ENCODE measurements at places on chromosomes 3 and 15.
A peak's percentile ranks its signal among the peaks of the same experiment; 100 is the strongest.

- DNase-seq = peak; percentile 70
These were observed 89.0 kb downstream of the IQSEC1 start for GRCh38 chr3:12984023-12984823.

GRCh38 chr15:59723687-59724346 lies 34.7 kb upstream of the BNIP2 start:
- DNase-seq = no peak

DNA sequence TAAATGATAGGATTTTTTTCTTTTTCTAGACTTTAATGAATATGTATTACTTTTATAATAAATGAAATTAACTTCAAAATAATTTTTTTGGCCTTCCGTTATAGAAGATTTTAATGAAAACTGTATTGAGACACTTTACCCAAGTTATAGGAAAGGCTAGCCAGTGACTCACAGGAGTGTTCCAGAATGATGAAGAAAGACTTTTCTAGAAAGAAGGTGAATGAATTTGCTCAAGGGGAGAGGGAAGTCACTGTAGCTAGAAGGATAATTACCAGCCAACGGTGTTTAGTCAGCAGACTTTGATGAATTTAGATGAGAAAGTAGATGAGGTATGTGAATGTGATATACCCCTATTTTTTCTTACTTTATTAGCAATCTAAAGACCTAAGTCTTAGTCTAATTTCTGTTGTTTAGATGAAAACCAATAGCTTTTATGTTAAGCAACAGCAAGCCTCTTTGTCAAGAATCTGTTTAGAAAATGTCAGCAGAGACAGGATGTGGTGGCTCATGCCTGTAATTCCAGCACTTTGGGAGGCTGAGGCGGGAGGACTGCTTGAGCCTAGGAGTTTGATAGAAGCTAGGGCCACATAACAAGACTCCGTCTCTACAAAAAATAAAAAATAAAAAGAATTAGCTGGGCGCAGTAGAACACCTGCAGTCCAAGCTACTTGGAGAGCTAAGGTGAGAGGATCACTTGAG lies 3.2 kb downstream of the ALAS1 start:
- no peak for DNase-seq

- DNase-seq = no peak
These were observed 461.5 kb downstream of the TUSC7 start for GRCh38 chr3:117171124-117171523.

DNA sequence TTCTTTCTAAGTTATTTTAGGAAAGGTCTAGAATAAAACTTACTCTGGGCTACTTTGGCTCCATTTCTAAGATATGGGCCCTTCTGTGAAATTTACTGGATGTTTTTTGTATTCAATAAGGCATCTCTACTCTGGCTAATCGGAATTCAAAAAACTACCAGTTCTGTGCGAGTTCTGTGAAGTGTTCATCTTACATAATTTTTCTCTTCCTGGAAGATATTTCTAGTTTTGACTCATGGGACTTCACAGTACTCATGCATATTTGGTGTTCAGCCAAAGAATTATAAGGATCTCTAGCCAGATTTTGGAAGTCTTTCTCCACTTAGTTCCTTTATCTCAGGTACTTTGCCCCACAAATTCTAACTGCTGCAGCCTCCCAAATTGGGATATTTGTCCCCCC lies 46.4 kb upstream of the MBNL1 start:
- no peak for DNase-seq

DNA sequence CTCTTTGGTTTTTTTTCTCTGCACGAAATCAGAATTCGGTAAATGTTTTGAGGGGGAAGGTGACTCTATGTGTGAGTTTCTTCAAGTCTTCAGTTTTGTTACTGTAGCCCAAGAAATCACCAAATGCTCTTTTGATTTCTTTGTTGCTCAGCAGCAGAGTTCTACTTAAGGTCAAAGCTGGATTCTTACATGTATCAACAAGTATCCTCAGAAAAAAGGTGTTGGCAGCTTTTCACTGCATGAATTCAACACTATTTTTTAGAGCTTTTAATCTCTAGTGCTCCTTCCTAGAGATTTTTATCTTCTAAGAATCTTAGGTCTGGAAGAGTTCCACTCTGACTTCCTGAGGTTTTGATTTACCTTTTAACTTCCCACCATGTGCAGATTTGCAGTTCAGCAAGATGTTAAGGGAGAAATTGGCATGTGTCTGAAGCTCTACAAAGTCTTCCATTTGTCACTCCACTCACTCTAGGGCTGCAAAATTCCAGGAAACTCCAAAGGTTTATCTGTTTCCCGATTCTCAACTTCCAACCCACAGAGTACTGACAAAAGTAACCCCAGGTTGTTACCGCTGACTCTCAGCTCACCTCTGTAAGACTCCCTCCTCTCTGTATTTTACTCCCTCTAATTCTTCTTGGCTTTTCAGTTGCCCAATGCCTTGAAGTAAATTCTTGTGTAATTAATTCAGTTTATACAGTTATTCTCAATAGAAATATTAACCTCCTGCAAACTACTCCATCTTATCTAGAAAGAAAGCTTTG lies 13.3 kb upstream of the CD200 start:
- no peak for DNase-seq

- DNase-seq = no peak
These were observed 22.9 kb downstream of the ANP32A start for GRCh38 chr15:68797599-68798345.

GRCh38 chr3:189664311-189664710 lies 33.1 kb downstream of the TP63 start:
- DNase-seq = no peak

DNA sequence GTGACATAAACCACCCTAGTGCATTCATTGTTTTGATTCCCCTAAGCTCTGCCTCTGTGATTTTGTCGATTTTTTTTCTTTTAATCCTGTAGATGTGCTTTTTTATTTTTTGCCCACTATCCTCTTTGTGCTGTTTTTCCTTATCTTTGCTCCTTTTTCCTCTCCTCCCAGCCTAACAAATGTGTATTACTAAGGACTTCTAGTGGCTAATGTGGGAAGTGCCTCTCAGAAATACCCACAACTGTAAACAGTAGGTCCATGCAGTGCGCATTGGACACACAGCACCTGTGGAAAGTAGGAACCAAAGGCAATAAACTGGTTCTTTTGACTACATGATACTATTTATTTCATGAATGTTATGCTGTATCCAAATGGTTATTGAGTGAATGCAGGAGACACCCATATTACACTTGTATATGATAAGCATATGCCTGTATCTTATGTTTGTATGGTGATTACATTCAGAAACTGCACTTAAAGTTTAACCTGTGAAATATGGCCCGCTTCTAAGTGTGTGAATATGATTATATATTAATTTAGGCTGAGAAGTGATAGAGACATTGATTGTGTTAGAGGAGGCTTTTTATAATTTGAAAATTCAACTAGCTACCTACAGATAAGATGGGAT lies 147.8 kb downstream of the PLCL2 start:
- DNase-seq = no peak

DNA sequence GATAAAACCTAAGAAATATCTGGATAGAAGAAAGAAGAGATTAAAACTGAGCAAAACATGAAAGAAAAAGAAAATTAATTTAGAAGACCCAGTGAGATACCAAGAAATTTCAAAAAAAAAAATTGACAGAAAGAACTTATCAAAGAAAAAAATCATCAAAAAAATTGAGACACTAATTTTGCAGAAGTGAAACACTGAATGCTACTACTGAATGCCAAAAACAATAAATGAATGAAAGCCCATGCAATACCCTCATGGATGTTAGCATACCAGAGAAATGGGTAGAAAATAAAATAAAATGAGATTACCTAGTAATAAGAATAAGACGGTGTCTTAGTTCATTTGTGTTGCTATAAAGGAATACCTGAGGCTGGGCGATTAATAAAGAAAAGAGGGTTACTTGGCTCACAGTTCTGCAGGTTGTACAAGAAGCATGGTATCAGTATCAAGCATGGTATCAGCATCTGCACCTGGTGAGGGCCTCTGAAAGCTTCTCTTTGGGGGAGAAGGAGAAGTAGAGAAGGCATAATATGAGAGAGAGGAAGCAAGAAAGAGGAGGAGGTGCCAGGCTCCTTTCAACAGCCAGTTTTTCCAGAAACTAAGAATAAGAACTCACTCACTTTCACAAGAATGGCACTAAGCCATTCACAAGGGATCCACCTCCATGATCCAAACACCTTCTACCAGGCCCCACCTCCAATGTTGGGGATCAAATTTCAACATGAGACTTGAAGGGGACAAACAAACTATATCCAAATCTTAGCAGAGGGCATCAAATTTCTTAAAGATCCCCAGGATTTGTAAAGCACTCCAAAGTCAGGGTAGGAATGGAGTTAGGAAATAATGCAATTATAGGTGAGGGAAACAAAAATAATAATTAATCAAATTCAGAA lies 73.2 kb downstream of the BTLA start:
- no peak for DNase-seq

DNA sequence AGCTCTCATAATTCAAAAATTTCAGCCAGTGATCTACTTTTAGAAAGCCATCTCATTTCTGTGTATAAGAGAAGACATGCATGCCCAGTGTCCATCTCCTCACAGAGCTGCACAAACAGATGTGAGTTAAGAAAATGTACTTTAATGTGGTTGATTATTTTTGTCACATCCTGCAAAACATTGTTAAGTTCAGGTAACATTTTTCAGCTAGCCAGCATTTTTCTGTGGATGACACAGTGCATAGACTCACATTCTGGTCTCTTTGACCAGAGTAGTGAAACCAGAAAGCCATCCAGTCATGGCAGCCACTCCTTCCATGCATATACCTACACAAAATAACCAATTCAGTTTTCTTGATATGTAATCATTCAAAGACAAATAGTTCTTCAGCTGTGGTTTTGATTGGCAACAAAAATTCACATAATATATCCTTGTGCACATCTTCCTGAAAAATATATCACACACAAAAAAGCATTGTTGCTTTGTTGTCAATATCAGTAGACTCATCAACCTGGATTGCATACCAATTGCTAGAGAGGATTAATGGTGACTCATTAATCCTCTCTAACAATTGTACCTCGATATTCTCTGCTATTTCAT lies 2.1 kb upstream of the PLSCR1 start:
- DNase-seq = peak; percentile 24
